CD4-positive, alpha-beta T cell treated with Interleukin-17A for 1 hour (primary cell): ENCODE measurements at places on chromosomes 16 and 17.
A peak's percentile ranks its signal among the peaks of the same experiment; 100 is the strongest.

- DNase-seq: no peak
Measured at GRCh38 chr17:78330570-78331224, 29.2 kb downstream of the SOCS3 start.

DNA sequence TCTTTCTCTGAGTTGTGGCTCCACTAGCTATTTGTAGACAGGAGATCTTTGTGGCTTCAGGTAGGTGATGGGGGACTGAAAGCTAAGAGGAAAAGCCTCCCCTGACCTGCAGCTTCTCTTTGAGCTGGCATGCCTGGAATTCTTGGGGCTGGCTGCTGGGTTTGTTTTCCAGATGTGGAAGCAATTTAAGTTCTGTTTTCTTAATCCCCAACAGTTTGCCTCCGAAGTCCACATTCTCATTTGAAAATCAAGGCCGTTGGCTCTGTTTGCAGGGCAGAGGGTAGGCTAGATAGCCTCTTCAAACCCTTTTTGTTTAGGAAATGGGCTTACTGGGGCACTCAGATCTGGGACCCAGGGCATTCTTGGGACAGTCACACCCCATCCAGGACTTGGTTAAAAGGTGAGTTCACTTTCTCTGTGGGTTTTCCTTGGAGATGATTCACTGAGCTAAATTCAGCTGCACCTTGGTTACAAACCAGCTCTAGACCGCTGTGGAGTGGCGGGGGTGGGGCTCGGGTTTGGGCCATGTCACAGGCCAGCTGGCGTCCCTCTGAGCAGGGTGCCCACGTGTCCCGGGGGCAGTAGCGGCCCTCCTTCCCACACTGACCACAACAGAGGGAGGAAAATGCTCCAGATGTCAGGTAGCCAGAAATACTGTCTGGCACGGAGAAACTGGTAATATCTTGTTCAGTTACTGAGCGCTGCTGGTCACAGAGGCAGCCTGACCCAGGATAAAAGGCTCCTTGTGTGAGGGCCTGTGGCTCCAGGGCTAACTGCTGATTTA, 108.5 kb downstream of the RAB11FIP4 start:
- DNase-seq: no peak

GRCh38 chr16:83949724-83950001, 3.4 kb upstream of the OSGIN1 start:
- no peak for DNase-seq

DNA sequence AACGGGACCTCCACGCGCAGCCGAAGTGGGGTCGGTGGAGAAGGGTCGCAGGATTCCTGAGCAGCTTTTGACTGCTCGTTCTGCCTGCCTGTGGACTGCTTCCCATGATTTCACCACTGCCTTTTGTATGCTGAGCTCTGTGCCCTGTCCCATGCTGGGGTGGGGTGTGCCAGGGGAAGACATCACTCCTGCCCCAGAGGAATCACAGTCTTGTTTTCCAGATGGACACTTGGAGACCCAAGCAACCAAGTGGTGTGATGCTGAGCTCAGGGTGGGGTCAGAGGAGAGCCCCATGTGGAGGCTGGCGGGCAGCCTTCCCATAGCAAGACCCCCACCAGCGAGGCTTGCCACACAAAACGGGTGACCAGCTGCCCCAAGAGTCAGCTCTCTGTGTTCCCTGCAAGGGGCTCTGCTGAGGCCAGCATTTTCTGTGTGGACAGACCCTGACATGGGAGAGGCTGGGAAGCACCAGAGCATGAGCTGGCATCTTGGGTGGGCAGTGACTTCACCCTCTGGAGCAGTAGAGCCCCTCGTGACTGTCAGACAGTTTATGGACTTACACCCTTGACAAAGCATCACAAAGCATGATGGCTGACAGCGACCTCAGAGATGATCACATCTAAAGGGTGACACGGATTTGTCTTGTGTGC, 111.9 kb downstream of the GNAO1 start:
- DNase-seq: no peak

GRCh38 chr16:17224879-17225281, 245.9 kb downstream of the XYLT1 start:
- DNase-seq: peak; percentile 43

- no peak for DNase-seq
Measured at GRCh38 chr16:67396159-67397035, 3.1 kb upstream of the TPPP3 start.

DNA sequence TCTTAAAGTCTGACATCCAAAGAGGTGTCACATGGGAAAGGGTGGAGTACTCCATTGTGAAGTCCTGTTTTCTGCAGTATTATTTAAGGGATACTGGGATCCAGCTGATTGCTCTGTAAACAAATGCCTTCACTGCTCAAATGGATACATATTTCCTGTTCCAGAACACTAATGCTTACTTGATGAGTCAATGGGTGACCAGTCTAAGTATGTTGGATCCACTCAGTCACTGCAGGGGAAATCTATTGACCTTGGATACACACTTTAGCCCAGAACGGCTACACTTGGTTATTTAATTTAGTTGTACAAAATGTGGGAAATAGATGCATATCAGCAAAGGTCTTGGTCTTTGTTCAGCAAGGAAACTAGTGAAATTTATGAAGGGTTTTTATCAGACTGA, 261.4 kb downstream of the MAP2K4 start:
- DNase-seq: no peak

GRCh38 chr16:14275934-14276333, 204.8 kb downstream of the MRTFB start:
- no peak for DNase-seq

- DNase-seq: peak; percentile 53
Measured at GRCh38 chr17:45394913-45395568, 37.6 kb downstream of the ARHGAP27 start.
